ENCODE measurements at places on chromosomes 16 and 17.
A peak's percentile ranks its signal among the peaks of the same experiment; 100 is the strongest.

DNA sequence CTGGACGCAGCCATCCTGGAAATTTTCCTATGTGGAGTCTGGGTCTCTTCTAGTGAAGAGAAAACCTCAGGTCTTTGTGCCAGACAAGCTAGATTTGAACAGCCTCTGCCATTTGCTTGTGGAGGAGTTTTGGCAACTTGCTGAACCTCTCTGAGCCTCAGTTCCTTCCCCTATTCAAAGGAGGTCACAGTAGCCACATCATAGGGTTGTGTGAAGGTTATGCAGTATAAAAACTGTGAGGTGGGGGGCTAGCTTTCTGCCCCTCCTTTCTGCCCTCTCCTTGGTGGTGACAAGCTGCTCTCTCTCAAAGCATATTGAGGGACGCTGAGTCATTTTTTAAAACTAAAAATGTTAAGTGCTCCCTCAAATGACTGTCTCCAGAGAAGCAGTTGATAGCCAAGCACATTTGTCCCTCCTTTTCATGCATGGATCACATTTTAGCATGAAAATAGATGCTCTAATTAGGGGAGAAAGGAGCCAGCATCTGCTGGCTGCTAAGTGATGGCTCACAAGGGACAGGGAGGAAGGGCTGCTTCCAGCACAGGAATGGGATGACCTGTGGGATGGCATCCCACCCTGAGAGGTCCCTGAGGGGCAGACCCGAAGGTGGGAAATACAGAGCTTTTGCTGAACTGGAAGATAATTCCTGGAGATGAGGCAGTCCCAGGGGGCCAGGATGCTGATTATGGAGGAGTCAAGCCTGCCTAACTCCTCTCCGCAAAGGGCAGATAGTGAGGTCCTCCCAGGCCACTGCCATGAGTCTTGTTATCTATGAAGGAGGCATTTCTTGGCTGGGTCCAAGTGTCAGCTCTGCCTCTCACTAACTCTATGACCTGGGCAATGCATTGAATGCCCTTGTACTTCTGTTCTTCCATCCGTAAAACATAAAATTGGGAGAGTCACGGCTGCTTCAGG, 218.8 kb downstream of the RAB11FIP4 start:
- DNase-seq: no peak

- DNase-seq: no peak
These were observed 21.3 kb downstream of the OTOA start for GRCh38 chr16:21685034-21685455.

DNA sequence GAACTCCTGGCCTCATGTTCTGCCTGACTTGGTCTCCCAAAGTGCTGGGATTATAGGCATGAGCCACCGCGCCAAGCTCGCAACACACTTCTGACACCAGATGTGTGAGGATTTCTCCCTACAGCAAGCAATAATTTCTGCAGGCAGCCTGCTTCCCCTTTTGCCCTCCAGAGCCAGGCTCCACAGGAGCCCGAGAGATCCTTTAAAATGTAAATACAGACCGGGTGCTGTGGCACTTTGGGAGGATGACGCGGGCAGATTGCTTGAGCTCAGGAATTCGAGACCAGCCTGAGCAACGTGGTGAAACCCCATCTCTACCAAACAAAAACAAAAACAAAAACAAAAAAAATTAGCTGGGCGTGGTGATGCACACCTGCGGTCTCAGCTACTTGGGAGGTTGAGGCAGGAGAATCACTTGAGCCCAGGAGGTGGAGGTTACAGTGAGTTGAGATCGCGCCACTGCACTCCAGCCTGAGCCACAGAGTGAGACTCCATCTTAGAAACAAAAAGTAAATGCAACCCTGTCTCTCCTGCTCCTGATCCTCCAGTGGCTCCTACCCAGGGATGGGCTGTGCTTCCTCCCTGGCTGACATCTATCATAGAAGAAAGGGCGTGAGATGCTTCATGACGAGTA, 14.7 kb downstream of the C16orf96 start:
- no peak for DNase-seq

DNA sequence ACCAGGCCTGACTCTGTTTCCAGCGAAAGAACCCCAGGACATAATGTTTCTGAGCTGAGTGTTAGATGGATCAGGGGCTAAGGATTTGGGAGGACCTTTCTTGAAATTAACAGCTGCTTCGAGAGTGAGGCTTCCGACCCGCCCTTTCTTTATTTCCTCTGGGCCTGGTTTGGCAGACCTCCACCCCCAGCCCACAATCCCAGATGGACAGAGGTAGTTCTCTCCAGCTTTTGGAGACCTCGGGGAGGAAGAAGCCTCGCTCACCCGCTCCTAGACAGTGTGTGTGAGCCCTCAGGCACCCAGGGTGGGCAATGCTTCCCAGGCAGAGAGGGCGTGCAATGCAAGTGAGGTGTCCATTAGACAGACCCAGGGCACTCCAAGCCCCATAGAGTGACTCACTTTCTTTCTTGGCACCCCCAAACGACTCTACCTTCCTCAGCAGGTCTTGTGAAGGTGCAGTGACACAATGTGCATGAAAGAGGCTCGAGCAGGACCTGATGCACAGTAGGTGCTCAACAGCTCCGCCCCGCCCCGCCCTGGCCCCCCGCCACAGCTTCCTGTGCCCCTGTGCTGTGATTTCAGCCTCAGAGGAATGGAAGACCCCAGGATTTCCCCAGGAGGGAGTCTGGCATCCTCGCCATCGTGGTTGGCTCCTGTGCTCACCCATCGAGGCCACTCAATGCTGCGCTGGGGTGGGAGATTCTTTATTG, 50.7 kb upstream of the TOB1 start:
- DNase-seq: peak; percentile 52

DNA sequence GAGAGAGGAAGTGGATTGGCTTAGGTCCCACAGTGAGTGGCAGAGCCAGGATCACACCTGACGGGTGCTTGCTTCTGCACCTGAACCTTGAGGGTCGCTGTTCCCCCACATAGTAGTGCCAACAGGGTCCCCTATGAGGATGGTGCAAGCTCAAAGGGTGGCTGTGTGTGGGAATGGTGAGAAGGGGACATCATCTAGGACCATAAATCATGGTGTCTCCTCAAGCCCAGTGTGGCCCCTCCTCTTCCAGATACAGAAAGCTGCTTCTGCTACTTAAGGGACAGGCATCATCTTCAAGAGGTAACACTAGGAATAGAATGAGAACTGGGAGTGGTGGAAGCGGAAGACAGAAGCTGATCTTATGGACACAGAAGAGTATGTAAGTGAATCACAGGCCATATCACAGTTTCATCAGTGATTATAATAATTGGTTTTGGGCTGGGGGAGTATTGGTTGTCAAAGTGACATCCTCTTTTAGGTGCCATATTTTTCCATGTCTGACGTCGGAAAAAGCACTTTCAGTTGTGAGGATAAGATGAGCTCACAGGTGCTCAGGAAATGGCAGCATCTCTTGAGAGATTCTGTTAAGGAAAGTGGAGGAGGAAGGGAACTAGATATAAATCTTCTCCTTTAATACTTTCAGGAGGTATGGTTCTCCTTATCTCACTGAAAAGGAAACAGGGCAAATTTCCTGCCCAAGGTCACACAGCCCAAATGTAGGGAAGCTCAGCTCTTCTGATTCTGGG, 83.2 kb upstream of the HNF1B start:
- no peak for DNase-seq

GRCh38 chr17:13508896-13509295, 92.8 kb downstream of the HS3ST3A1 start:
- DNase-seq: no peak

DNA sequence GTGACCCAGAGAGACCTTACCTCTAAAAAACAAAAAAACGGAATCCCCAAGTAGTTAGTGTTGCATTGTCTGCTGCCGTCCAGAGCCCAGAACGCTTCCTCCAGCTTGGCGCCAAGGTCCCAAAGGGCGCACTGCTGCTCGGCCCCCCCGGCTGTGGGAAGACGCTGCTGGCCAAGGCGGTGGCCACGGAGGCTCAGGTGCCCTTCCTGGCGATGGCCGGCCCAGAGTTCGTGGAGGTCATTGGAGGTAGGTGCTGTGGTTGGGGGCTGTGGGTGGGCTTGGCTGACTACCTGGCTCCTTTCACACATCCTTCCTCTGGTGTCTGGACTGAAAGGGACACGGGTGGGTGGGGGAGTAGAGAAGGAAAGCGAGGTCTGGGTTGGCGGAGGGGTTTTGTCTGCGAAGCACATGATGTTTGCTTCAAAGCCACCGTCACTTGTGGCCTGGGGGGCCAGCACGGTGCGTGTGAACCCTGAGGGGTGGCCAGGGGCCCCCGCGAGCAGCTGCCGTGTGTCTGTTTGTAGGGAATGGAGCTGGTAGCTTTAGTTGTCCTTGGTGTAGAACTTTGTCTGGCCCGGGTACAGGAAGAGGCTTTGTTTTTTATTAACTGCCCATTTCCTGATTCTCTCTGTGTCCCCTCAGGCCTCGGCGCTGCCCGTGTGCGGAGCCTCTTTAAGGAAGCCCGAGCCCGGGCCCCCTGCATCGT, 23.8 kb downstream of the SPG7 start:
- no peak for DNase-seq

GRCh38 chr16:72829846-72830775, 217.8 kb downstream of the ZFHX3 start:
- DNase-seq: no peak

DNA sequence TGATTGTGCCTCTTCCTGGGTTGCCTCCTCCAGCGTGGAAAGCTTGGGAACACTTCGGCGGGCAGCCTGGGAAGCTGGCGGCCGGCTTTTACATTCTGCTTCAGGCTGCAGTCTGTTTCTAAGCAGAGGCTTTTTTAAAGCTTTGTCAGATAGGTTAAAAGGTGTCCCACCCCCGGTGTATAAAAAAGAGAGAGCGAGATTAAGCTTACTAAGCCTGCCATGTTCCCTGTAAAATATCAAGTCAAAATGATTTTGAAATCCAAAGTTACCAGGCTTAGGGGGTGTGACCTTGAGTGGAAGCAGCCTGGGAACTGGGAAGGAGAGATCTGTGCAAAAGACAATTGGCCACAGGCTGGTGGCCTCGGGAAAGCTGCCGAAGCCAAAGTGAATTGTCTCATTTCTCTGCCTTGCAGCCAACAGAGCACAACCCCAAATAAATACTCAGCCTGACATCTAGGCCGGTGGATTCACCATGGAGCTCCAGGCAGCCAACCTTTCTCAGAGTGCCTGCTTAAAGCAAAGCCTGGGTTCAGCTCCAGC, 254.5 kb downstream of the FTO start:
- no peak for DNase-seq

DNA sequence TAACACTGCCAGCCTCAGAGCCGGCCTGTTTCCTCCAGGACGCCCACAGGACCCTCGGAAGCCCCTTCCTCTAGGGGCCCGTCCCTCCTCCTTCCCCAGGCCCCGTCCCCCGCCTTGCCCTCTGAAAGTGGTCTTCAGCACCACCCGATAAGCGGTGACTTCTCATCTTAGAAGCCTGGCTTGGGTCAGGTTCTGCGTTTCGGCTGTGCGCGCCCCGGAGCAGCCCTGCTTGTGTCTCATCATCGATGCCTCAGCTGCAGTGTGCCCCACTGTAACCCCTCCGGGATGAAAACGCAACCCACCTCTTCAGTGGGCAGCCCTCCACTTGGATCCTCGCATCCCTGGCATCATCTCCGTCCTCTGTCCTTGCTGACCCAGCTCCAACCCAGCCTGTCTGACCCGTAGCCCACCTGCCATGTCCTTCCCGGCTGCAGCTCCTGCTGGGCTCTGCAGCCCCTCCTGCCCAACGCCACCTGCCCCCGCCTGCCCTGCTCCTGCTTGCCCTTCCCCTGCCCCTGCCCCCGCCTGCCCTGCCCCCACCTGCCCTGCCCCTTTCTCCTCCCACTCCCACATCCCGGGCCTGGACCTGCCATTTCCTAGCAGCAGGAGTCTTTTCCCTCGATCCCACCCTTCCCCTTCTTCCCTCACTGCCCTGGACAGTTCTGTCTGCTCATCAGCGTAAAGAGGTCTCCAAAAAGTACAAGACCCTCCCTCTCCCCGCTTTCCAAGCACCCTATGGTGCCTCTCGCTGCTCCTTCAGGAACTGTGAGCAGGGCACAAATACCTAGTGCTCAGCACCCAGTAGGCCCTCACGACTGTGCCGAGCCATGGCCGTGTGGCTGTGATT, 112.5 kb upstream of the CHMP6 start:
- peak; percentile 23 for DNase-seq

GRCh38 chr16:26108836-26109505, 417.2 kb downstream of the HS3ST4 start:
- no peak for DNase-seq

DNA sequence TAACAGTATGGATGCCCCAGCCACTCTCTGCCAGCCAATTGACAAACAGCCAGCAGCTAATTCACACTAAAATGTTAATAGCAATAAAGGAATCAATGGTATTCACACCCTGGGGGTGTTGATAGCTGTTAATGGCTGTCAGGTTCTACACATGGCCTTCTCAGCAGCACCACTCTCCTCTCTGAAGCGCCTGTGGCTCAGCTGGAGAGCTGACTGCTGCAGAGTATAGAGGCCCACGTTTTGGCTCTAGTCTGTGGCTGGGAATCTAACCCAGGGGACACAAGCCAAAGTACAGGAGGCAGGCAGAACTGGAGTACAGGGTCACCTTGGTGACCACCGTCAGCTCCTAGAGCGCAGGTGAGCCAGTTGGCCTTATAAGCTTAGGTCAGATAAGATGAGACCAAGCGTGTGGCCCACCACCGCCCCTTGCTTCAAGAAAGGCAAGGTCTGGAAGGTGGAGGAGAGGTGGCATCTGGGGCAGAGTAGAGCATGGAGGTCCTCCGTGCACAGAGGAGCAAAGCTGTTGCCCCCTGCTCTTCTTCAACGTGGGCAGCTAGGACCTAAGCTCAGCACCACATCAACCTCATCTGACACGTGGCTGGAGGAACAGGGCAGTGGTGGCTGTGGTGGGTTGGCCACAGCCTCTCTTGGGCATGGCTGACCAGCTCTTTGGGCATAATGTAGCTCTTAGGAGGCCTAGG, 25.4 kb downstream of the CCR7 start:
- DNase-seq: peak; percentile 43

DNA sequence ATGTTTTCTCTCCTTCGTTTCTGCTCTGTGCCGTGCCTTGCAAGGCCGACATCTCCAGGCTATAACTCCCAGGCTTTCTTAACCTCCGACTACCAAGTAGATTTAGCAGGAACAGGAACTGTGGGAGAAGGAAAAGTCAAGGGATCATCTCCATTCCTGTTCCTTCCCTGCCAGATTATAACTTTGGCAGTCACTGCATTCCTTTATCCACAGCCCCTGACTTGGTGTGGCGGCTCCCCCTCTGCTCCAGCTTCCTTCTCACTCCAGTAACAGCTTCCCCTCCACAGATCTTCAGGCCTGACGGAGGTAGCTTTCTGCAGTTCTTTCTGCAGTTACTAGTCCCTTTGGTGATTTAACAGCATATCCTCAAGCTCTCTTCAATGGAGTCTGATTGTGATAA, 234.6 kb upstream of the MON1B start:
- no peak for DNase-seq

- DNase-seq: no peak
These were observed 23.3 kb downstream of the STAT5B start for GRCh38 chr17:42252597-42253550.

GRCh38 chr16:67150047-67150832, 558 bp downstream of the B3GNT9 start:
- peak; percentile 55 for DNase-seq

DNA sequence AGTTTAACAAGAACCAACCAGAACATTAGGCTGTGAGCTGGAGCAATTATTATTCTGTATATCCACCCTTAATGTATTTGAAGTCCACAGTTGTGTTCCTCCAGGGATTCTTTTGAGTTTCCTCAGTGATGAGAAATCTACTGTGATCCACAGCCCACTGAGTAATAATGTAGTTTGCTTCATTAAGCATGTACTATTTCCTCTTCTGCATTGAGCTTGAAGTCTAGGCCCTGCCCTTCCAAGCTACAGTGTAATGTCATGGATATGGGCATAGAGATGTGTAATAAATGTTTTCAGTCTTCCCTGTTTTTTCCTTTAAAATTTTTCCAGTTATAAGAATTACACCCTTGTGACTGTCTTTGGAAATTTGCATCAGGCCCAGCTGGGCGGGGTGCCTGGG, 36.4 kb upstream of the SLC12A3 start:
- DNase-seq: no peak

GRCh38 chr16:70688246-70688742, 2.4 kb upstream of the MTSS2 start:
- peak; percentile 72 for DNase-seq

Data from pancreas (tissue), 10 donors.